SJCRH30 (cell line): ENCODE measurements at places on chromosomes 12 and 14. TPM values are rescaled to one million over a fixed set of nuclear protein-coding genes. Genes with fewer than 3 reads are reported as not detected.

GRCh38 chr14:26522967-26523366 is 74.9 kb downstream of the NOVA1 start:
- no peak for DNase-seq
- no peaks in the 10 kb centered on the region for H3K4me1 ChIP-seq
- no peaks in the 10 kb centered on the region for H3K27me3 ChIP-seq
- H3K27ac ChIP-seq: no peak overlapping the region

GRCh38 chr12:123041811-123042655 is 61.6 kb downstream of the ARL6IP4 start:
- DNase-seq: peak; percentile 64
- H3K36me3 ChIP-seq: no peaks in the 10 kb centered on the region
- no peaks in the 10 kb centered on the region for H3K27me3 ChIP-seq
- H3K4me1 ChIP-seq: peaks cover 33% of the 10 kb centered on the region

The TAOK3 gene
- 11.2 and 11.6 TPM in 2 replicates for total RNA-seq

GRCh38 chr14:34699873-34700621 is 14.3 kb downstream of the CFL2 start:
- H3K36me3 ChIP-seq: no peaks in the 10 kb centered on the region
- H3K4me1 ChIP-seq: peaks cover 27% of the 10 kb centered on the region
- no peaks in the 10 kb centered on the region for H3K27me3 ChIP-seq
- peak; percentile 68 for DNase-seq
- peak overlapping the region; percentile 59 for H3K27ac ChIP-seq
- no peak overlapping the region for H3K4me3 ChIP-seq

The HOXC13 gene
- 1.9 and 2.4 TPM in 2 replicates for total RNA-seq

DNA sequence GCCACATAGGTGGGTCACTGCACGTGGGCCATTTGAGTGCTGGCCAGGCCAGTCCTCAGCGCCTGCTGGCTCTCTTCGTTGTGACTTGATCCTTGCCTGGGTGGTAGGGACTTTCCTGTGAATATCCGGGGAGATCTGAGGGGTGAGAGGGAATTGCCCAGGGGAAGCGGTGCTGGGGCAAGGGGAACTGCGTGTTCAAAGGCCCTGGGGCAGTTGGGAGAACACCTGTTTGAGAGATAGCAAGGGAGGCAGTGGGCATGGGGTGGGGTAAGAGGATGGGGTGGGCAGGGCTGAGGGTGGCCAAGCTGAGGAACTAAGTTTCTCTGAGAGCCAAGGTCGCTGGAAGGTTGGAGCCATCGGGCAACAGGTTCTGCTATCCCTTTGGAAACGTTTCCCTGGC is 25.0 kb downstream of the SETD1B start:
- H3K27me3 ChIP-seq: no peaks in the 10 kb centered on the region
- no peaks in the 10 kb centered on the region for H3K4me1 ChIP-seq
- DNase-seq: no peak
- H3K27ac ChIP-seq: no peak overlapping the region
- H3K4me3 ChIP-seq: no peak overlapping the region

DNA sequence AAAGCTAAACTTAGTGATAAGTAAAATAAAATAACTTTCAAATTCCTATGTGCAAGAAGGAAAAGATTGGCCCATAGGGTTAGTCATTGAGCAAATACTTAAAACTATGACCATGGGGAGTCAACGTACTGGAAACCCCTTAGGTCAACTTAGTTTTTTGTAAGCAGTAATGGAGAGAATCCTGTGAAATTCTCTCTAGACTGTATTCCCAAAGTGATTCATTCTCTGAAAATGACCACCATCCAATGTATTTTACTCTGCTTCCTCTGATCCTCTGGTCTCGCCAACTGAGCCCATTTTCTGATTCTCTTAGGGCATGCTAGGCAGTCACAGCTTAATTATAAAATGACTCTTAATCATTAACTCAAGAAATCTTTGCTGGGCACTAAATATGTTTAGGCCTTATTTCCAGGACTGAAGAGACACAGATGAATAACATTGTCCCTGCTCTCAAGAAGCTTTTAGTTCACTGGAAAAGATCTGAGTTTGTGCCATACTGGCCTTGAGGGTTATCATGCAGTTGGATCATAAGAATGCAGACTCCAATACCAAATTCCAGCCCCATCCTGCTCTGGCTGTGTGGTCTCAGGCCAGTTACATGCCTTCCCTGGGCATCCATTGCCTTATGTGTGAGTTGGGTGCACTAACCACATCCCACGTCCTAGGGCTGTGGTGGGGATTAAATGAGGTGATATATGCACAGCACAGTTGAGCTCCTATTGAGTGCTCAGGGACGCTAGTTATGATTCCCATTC is 732.4 kb downstream of the AACS start:
- H3K36me3 ChIP-seq: no peaks in the 10 kb centered on the region
- no peaks in the 10 kb centered on the region for H3K4me1 ChIP-seq
- DNase-seq: no peak
- H3K4me3 ChIP-seq: no peak overlapping the region

The RFLNA gene
- total RNA-seq: 56.4 and 57.2 TPM in 2 replicates

DNA sequence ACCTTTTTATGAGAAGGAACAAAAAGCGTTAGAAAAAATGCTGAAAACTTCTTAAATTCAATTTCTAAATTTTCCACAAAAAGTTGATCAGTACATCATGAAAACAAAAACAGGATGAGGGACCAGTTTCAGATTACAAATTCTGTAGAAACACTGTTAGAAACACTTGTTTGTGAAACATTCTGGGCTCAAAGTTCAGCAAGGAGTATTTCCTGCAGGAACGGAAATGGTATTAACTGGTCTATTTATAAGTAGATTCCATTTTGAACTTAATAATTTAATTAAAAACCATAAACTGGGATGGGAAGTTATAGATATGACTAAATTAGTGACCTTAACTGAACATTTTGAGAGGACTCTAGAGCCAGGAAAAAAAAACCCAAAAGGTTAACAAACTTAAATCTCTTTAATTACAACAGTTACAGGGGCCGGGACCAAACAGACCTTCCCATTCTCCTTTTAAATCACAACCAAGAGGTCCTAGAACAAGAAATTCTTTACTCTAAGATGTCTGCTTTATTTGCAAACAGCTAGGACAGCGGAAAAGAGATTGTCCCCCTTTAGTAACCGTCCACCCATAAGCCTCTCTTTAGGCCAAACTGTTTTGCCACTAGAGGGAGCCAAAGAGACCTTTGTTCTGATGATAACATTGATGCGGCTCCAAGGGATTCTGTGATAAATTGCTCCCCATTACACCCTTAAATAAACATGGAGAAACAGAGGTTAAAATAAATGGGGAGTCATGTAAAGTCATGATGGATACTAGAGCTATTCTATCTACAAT is 69.0 kb upstream of the RERGL start:
- no peaks in the 10 kb centered on the region for H3K27me3 ChIP-seq
- no peaks in the 10 kb centered on the region for H3K4me1 ChIP-seq
- H3K4me3 ChIP-seq: no peak overlapping the region
- H3K27ac ChIP-seq: no peak overlapping the region
- peak; percentile 41 for DNase-seq

The LALBA gene
- total RNA-seq: not detected in 2 replicates

DNA sequence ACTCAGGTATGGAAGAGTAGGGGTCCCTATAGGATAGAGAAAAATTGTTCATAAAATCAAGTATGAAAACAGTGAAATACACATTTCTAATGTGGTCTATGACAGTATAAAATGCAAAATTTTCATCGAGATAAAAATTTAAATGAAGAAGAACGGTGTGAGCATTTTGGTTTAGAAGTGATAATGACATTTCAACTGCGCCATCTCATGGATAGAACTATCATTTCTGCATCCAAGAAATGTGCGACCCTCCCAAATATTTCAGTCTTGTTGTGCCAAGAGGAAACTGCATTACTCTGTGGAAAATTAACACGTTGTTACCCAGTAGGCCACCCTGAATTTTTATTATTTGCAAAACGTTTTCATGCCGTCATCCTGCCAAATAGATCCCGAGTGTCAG is 108.8 kb downstream of the CRACR2A start:
- peaks cover 10% of the 10 kb centered on the region; the same call in 1 of the 2 replicates for H3K4me1 ChIP-seq
- H3K27me3 ChIP-seq: no peaks in the 10 kb centered on the region
- H3K36me3 ChIP-seq: no peaks in the 10 kb centered on the region

DNA sequence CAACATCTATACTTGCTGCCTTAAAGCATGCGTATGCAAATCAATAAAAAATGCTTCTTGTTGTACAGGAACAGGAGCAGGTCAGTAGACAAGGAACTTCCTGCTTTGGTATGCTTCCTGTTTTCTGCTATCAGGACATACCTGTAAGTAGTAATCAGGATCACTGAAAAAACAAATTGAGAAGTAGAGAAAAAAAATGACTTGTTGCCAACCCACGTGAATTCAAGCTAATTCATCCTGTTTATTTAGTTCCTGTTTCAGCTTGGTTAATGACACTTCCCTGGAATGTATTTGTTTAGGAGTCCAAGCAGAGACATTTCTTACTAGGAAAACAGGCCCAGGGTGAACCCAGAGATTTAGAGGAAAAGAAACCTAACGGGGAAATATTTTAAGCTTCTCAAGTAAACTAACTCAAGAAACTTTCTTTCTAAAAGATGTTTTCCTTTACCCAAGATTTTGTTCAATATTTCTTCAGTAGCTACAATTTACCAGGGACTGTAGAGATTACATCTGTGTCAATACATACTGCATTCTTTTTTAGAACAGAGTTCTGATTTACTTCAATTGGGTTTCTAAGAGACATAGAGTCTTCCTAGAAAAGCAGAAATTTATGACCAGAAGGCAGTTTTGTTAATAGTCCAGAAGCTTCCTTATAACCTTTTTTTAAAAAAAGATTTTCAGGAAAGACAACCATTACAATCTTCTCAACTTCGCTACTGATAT is 124.2 kb downstream of the PAWR start:
- H3K27me3 ChIP-seq: no peaks in the 10 kb centered on the region
- no peak for DNase-seq
- H3K36me3 ChIP-seq: no peaks in the 10 kb centered on the region; the same call in none of the 2 replicates
- no peak overlapping the region for H3K27ac ChIP-seq
